ENCODE measurements at places on chromosomes 1 and 21.
A peak's percentile ranks its signal among the peaks of the same experiment; 100 is the strongest.

- no peak for DNase-seq
These were observed 488.0 kb upstream of the PLXNA2 start for GRCh38 chr1:208731981-208732821.

DNA sequence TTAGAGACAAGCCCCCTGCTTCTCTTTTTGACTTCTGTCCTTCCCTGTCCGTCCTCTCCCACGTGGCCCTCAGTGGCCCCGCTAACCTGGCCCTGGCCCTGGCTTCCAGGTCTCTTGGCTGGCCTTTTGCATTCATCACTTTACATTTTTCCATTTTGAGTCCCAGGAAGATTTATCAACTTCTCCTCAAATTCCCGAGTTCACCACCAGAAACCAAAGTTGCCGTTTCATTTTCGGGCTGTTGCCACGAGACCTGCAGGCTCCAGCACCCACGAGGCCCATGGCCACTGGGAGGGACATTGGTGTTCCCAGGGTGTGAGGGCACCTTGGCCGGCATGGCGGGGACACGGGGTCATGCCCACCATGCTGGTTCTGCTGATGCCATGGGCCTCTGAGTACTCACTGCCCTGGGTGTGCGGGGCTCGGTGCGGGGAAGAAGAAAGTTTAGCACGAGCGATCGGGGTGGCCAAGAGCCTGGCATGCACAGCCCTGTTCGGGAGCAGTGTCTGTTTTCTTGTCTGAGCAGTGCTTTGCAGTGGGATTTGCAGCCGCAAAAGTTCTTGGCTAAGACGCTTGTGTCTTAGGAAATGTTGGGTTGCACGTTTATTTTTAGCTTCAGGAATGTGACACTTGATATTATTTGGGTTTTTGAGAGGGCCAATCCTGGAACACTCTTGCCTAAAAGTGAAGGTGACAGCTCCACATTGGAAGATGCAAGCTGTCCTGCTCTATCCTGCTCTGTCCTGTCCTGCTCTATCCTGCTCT, 40.4 kb upstream of the ADARB1 start:
- DNase-seq, result no peak

DNA sequence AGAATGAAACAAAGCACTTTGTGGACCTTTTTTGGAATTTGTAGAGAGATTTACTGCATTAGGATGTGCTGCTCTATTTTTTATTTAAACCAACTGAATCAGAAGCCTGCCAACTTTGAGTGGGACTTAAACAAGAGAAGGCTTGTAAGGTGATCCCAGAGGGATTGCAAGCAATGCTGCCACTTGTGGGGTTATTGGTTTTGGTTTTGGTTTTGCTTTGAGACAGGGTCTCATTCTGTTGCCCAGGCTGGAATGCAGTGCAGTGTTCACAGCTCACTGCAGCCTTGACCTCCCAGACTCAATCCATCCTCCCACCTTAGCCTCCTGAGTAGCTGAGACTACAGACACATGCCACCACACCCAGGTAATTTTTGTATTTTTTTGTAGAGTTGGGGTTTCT, 32.2 kb upstream of the GNG5 start:
- DNase-seq, result no peak

GRCh38 chr1:89540406-89540970, 15.9 kb downstream of the LRRC8B start:
- no peak for DNase-seq

DNA sequence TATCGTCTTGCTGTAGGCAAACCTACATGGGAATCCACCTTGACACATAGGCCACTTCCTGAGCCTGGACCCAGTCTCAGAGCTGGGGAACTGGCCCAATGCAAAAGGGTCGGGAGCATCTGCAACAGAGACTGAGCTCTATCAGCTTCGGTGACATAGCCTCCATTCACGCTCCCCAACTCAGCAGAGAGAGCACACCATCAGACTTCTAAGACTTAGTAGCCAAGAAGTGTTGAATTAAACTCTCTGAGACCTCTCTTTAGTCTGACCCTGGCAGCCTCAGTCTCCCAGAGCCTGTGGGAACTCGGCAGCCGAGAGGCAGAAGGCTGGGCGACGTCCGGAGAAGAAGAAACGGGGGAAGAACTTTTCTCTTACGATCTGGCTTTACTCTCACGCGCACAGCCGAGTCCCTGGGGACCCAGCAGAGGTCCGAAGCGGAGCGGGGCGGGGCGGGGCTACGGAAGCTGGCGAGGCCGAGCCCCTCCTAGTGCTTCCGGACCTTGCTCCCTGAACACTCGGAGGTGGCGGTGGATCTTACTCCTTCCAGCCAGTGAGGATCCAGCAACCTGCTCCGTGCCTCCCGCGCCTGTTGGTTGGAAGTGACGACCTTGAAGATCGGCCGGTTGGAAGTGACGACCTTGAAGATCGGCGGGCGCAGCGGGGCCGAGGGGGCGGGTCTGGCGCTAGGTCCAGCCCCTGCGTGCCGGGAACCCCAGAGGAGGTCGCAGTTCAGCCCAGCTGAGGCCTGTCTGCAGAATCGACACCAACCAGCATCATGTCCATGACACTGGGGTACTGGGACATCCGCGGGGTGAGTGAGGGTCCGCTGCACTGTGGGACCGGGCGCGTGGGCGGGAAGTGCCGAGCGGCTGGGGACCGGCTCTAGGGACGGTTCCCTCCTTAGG, at the start of gene GSTM4:
TSS of gene GSTM4 (plus strand) at position 485 of the 905 bp plus-strand sequence. CDS start at position 776, 291 bp downstream.
- peak; percentile 47 for DNase-seq

DNA sequence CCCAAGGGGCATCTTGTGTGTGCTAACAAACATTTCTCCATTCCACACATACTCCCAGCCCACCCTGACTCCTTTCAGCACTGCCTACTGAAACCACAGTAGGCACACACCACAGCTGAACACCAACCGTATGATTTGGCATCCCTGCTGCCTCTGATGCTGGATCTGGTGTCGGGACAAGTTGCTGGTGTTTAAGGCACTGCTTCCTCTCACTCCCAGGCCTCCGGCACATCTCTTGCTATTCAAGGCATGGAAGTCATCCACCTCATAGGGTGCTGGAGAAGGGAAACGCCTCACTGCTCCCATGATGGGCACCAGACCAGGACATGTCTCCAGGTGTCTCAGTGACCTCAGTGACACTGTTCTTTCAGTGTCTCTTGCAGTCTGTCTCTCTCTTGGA, 2.4 kb upstream of the ITLN2 start:
- DNase-seq, result no peak

DNA sequence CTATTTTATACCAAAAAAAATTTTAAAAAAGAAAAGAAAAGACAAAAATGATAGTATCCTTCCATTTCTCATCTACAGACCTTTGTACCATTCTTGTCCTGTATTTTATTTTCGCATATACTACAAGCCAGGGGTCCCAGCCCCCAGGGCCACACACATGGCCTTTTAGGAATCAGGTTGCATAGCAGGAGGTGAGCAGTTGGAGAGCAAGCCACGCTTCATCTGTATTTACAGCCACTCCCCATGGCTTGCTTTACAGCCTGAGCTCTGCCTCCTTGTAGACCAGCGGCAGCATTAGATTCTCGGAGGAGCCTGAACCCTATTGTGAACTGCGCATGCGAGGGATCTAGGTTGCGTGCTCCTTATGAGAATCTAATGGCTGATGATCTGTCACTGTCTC, 39.8 kb downstream of the RASSF5 start:
- DNase-seq, result no peak

GRCh38 chr1:119040489-119040888, 52.3 kb upstream of the TBX15 start:
- no peak for DNase-seq

- DNase-seq, result no peak
These were observed 265.0 kb upstream of the USP24 start for GRCh38 chr1:55480029-55480795.

DNA sequence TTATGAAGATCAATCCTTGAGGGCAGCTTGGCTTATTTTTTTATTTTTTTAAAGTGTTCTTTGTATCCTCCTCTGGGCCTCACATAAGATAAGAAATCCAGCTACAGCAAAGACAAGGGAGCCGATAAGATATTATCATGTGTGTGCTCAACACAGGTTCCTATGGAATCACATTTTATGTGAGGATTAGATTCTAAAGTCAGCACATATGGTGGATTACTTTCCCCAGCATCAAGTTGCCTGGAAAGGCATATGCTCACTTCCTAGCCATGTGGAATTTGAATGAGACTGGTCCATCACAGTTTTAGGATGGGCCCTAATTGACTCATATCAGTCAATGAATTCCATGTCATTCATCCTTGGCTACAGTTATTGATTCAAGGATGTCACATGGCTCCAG, 456.9 kb upstream of the LRRC7 start:
- DNase-seq, result no peak

GRCh38 chr1:230011333-230012092, 55.5 kb upstream of the GALNT2 start:
- DNase-seq, result no peak

DNA sequence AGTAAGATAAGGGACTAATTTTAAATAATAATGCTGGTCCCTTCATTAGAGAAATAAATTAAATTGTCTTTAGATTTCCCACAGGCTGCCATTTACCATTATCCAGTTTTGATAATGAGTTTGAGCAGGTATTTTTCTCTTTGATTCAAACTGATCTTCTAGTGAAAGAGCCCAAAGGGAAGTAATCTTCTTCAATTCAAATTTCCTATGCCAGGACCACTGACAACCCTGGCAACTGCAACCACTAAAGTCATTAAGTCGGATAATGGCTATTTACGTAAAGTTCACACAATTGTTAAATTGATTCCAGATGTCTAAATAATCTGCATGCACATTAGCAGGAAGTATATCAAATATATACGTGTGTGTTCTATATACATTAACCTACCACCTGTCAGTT, 399.3 kb downstream of the PTPRC start:
- no peak for DNase-seq

GRCh38 chr1:38139738-38140487, 93.3 kb upstream of the POU3F1 start:
- no peak for DNase-seq

DNA sequence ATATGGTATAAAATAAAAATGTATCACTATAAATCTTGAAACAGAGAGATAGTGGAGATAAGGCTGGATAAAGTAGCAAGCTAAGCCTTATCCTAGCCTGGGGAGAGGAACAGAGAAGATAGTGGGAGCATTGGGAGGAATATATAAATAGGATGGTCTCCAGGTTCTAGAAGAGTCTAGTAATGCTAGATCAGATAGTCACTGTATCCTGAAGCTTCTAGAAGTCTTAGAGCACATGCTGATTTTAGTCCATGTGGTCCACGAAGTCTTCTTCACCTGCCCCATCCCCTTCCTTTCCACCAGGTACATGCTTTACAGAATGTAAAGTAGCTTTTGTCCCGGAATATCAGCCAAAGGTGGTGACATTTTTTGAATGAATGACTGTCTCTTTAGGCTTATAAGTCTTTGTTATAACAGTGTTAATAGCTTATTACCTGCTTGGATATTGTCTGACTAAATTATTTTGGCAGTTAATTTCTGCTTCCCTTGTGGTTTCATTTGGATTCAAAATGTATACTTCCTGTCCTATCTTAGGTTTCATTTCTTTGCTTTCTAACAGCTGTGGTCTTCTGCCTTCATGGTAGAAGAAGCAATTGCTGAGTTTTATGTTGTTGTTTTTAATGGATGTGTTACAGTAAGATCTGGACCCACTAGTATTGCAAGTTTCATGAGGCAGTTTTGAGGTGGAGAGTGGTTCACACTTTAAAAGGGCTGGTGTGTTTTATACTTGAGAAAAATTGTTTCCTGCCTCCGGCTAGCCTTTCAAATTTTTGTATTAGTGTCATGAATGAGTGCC, 5.9 kb downstream of the SMG7 start:
- no peak for DNase-seq

GRCh38 chr1:56418151-56418631, 161.2 kb downstream of the PLPP3 start:
- no peak for DNase-seq

DNA sequence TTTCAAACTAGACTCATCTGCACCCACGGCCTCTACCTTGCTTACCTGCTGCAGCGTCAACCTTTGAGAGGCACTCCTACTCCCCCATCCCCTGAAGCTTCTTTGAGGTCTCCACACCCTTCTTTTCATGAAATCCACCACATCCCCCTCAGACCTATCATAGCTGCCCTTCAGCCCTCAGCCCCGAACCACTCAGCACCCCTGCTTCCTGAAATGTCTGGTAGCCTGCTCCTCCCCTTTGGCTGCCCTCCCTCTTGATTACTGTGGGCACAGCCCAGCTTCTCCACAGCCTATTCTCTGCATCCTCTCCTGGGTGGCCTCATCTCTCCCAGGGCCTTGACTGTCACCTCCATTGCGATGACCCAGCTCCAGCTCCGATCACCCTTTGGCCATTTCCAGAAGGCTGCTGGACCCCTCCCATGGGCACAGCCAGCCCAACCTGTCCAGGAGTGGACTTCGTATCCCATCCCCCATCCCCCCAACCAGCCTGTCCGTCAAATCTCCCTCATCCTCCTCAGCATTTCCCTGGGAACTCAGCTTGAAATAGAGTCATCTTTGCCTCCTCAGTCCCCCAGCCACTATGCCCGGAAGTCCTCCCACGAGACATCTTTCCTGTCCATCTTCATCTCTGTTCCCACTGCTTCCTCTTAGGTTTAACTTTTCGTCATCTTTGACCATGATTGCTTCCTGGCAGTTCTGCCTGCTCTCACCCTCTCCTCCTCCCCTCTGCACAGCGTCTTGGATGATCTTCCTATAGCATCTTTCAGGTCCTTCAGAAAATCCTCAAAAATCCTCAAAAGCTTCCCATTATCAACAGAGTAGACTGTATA, 6.1 kb upstream of the ADORA1 start:
- no peak for DNase-seq

DNA sequence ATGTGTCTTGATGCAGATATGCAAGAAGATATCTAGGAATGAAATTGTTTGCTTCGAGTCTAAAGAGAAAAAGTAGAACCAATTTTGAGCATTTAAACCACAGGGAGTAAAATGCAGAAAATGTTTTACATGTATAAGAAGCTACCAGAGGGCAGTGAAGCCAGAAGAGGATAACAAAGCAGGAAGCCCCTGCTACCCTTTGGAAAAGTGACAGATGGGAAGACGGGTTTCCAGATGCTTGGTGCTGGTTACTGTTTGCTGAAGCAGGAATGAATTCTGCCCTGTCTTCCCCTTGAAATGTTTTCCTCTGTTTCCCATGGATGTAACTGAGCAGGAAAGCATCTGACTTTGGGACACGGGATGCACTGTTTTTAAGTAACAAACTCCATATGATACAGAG, 822.2 kb downstream of the MRPL39 start:
- no peak for DNase-seq

GRCh38 chr21:45330075-45330781, 42.5 kb upstream of the POFUT2 start:
- no peak for DNase-seq

DNA sequence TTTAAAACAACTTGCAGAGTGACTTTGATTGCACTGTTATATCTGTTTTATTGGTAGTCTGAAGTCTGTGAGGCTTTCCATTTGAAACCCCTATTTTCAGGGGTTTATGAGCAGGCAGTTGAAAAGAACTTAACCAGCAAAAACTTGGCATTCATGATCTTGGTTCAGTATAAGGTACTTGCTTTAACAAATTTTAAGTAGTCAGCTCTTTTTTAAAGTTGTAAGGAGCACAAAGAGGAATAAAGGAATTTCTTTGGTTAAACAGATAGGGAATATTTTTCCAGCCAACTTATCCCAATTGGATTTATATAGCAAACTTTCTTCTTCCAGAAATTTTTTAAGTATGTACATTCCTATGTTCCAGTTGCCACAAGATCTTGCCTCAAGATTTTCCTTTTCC, 138.2 kb downstream of the RASAL2 start:
- DNase-seq, result no peak

- DNase-seq, result no peak
These were observed 59.8 kb upstream of the PPP2R5A start for GRCh38 chr1:212225416-212225815.

- DNase-seq, result no peak
These were observed 73.2 kb upstream of the QSOX1 start for GRCh38 chr1:180081474-180081873.
